ENCODE measurements at places on chromosomes 2 and 18.

DNA sequence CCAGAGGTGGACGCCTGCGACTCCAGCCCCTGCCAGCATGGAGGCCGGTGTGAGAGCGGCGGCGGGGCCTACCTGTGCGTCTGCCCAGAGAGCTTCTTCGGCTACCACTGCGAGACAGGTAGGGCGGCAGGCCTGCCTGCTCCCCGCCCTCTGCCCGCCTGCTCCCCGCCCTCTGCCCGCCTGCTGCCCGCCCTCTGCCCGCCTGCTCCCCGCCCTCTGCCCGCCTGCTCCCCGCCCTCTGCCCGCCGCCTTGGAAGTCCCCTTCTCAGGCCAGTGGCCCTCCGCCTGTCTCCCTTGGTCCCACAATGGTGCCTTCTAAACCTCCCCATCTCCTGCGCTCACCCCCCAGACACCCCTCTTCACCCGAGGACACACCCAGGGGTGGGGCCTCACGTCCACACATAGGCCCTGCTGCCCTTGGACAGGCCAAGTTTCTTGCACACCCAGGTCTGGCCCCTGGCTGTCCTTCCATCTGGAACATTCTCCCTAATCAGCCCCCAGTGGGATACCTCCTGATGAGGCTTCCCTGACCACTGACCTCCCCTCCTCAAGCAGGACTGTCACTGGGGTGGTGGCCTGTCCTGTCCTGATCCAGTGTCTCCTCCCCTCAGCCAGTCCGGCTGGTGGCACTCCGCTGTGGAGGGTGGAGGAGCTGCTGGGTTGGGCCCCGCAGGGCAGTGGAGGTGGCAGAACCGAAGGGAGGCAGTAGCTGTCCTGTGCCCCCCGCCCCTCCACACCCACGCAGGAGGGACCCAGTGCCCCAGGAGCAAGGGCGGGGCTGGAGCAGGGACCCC is 37.9 kb downstream of the MTERF4 start:
- no peak for DNase-seq

DNA sequence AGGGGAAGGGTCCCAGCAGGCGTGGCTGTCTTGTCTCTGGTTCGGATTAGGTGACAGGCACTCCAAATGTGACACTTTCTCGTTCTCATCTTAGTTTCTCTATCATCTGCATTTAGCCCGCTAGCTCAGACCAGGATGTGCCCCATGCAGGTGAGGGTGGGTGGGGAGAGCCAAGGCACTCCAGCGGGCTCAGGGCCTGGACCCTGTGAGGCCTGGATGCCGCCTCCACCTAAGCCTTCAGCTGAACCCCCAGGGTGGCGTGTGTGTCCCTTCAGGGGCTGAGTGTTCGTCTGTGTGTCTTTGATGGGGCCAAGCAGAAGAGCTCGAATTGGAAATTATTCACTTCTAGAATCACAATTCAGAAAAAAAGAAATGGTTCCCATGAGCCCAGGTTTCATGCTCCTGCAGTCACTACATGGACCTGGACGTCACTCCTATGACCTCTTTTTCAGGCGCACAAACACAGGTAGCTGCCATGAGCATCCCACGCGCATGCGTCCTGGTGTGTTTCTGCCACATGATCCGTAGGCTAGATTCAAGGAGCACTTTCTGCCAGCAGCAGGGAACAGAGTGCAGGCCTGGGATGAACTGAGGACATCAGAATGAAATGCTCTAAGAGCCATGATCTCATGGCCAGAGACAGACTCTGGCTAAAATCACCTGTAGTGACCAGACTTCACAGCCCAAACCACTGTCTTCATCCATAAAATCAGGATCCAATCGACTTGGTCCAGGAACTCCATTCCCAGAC is 25.8 kb downstream of the CIDEA start:
- DNase-seq, result no peak

- no peak for DNase-seq
Observed at GRCh38 chr2:118968042-118968441, 26.0 kb downstream of the MARCO start.

GRCh38 chr2:1591978-1592907 is 152.1 kb downstream of the PXDN start:
- no peak for DNase-seq

GRCh38 chr18:38307914-38308313 is 742.3 kb upstream of the CELF4 start:
- DNase-seq, result no peak

- no peak for DNase-seq
Observed at GRCh38 chr2:75208738-75209137, 9.4 kb upstream of the TACR1 start.

- DNase-seq, result no peak
Observed at GRCh38 chr2:5510082-5510481, 182.1 kb upstream of the SOX11 start.

- no peak for DNase-seq
Observed at GRCh38 chr2:138827426-138828054, 47.4 kb upstream of the NXPH2 start.

DNA sequence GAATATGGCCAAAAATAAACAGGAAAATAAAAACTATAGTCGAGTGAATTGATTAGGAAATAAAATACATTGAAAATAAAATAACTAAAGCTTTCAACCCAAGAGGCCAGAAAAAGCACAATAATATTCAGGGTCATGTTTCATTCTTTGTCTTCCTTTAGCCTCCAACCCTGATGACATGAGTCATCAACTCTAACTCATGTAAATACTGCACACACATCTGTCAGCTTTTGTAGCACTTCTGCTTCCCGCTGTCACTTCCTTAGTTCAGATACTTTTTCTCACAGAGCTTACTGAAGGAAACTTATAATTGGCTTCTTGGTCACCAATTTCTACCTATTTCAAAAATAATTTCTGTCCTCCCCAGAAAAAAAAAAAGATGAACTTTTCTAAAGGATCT is 112.8 kb downstream of the UPP2 start:
- DNase-seq, result no peak

- peak; percentile 42 for DNase-seq
Observed at GRCh38 chr2:176638167-176639015, 369.1 kb downstream of the MTX2 start.

DNA sequence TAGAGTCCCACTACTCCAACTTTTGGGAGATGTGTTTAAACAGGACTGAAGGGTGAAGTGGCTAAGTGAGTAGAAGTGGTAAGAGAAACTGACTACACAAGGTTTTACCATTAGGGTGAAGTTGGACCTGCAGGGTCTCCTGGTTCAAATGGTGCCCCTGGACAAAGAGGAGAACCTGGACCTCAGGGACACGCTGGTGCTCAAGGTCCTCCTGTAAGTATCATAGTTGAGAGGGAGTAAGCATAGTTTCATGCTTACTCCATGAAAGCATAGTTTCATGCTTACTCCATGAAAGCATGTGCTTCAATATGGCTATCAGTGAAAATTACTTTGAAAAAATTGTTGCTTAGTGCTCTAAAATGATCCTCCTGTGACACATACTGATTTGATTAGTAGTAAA is 19.1 kb downstream of the COL3A1 start:
- no peak for DNase-seq

- no peak for DNase-seq
Observed at GRCh38 chr2:100437751-100438150, 20.3 kb upstream of the CHST10 start.

DNA sequence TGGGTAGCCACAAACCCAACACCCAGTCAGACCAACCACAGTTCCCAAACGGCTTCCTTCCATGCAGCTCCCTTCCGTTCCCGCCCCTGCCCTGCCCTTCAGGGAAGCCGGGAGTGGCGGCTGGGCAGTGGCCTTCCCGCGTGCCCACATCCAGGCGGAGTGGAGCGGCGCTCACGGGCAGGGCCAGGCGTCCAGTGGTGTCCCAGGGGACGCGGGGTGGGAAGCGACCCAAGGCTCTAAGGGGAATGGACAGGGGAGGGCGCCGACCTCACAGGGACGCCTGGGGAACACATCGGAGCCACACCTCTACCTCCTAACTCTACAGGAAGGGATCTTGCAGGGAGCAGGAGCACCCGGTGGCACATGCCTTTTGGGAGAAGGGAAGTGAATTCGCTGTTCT is 225.9 kb upstream of the MGAT5 start:
- no peak for DNase-seq

- DNase-seq, result no peak
Observed at GRCh38 chr2:164000176-164000575, 264.4 kb upstream of the FIGN start.

GRCh38 chr2:428591-428990 is 140.7 kb upstream of the ALKAL2 start:
- DNase-seq, result no peak

DNA sequence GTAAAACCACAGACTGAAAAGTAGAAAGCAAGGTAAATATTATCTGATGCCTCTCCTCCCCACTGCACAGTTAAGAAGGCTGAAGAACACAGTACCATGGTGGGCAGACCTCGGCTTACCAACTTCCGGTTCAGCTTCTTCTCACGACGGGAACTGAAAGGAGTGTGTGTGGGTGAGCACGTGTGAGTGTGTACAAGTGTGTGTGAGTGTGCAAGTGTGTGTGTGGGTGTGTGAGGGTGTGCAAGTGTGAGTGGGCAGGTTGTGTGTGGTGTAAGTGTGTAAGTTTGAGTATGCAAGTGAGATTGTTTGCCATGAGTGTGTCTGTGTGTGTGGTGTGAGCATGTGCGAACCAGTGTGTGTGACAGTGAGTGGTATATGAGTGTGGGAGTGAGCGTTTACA is 103.5 kb downstream of the ADD2 start:
- no peak for DNase-seq

GRCh38 chr2:44944102-44944951 is 2.8 kb downstream of the SIX3 start:
- DNase-seq, result no peak
